ENCODE measurements at places on chromosomes 5 and 9. TPM values are rescaled to one million over a fixed set of nuclear protein-coding genes. Genes with fewer than 3 reads are reported as not detected.

PFN3 gene
- total RNA-seq, result not detected

NNT gene
- total RNA-seq, result 49.0 TPM

SWI5 gene
- total RNA-seq, result 21.3 TPM

KCNV2 gene
- not detected for total RNA-seq

ANKRD34B gene
- under 0.01 TPM for total RNA-seq

RNF183 gene
- not detected for total RNA-seq

RNF180 gene
- total RNA-seq, result 17.9 TPM

FBP1 gene
- total RNA-seq, result 4.6 TPM

MARCOL gene
- not detected for total RNA-seq

FAM170A gene
- not detected for total RNA-seq

GPRIN1 gene
- 0.99 TPM for total RNA-seq

TRIM7 gene
- total RNA-seq, result 2.7 TPM

SPINK1 gene
- not detected for total RNA-seq

CDC20B gene
- total RNA-seq, result not detected

FBXL7 gene
- 37.7 TPM for total RNA-seq

RASEF gene
- total RNA-seq, result 0.19 TPM

NMRK1 gene
- 18.3 TPM for total RNA-seq

NDUFAF2 gene
- total RNA-seq, result 29.4 TPM

PARP8 gene
- total RNA-seq, result 17.1 TPM

C5orf46 gene
- not detected for total RNA-seq

GAS1 gene
- total RNA-seq, result 47.4 TPM

BHMT2 gene
- total RNA-seq, result 69.6 TPM

ZNF462 gene
- 38.6 TPM for total RNA-seq

UGT3A2 gene
- not detected for total RNA-seq

EMB gene
- total RNA-seq, result 12.0 TPM

TAF11L4 gene
- total RNA-seq, result not detected

FOXD4L3 gene
- not detected for total RNA-seq

CDH12 gene
- not detected for total RNA-seq

TLX3 gene
- total RNA-seq, result not detected

OR13C2 gene
- 0.34 TPM for total RNA-seq

SLC25A48 gene
- not detected for total RNA-seq

GDA gene
- total RNA-seq, result not detected

All from esophagus muscularis mucosa (tissue), 4 donors.